ENCODE measurements at places on chromosomes 3 and 15.

DNA sequence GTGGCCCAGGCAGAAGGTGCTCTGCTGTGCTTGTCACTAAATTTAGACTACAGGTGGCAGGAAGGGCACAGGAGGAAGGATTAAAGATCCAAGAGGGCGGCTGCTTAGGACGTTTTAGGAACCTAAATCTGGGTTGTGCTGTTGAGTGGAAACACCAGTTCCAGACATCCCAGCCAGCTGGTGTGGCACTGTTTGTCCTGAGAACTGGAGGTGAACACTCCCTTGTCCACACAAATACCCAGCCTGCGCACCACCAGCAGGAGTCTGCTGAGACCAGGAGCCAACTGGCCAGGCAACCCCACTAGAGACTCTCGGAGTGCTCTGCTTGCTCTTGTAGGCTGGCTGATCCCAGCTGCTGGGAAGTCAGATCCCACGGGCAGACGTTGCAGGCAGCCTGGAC, 30.3 kb upstream of the UACA start:
- no peak for DNase-seq

GRCh38 chr3:133089906-133090485, 51.8 kb downstream of the TMEM108 start:
- DNase-seq, result no peak

- no peak for DNase-seq
These were observed 60.0 kb downstream of the RPL22L1 start for GRCh38 chr3:170809975-170810357.

GRCh38 chr15:52255008-52255407, 40.6 kb downstream of the MYO5C start:
- DNase-seq, result no peak

- DNase-seq, result no peak
These were observed 80.9 kb upstream of the SOX2 start for GRCh38 chr3:181630853-181631252.

GRCh38 chr3:154184582-154184981, 63.4 kb downstream of the ARHGEF26 start:
- DNase-seq, result no peak

DNA sequence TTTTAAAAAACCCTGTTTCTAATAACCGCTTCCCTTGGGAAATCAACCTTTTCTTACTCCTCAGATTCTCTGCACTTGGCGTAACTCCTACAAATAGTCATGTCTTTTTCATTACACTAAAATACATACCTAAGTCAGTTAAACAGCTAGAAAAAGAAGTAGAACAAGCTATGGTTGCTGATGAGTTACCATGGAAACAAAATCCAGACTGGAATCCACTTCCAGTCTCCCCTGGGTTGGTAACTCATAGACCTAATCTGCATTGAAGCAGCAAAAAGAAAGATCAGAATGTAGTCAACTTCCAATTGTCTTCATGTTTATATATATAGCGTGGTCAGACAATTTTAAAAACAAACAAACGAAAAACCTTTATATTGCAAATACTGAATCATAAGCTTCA, 260.8 kb upstream of the LRRN1 start:
- no peak for DNase-seq

DNA sequence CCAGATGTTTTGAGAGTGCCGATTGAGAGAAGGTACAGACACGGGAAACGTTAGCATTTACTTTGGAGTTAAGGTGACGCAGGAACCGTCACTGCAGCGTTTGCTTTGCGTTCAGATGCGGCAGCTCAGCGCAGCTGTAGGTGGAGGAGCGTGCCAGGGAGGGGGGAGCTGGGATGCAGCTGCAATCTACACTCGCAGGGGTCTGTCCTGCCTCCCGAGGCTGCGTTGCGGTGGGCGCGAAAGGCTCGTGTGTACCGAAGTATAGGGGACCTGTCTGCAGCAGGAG, 425 bp upstream of the FYTTD1 start:
- DNase-seq, result no peak

DNA sequence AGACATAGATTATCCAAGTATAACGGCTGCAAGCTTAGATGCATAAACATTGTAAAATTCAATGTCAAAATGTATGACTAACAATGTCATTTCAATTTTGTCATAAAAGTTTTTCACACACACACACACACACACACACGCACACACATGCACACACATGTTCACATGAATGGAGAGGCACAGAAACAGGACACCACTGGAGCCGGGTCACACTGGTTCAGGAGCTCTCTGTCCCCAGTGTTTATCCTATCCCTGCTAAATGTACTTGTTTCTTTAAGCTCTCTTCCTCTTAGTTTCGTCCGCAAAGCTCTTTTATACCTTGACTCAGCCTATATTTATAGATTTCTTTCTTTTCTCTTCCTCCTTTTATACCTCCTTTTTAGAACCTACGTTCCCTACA, 249.9 kb downstream of the CADPS start:
- DNase-seq, result no peak

- no peak for DNase-seq
These were observed 401.9 kb upstream of the IL12A start for GRCh38 chr3:159586571-159587202.

DNA sequence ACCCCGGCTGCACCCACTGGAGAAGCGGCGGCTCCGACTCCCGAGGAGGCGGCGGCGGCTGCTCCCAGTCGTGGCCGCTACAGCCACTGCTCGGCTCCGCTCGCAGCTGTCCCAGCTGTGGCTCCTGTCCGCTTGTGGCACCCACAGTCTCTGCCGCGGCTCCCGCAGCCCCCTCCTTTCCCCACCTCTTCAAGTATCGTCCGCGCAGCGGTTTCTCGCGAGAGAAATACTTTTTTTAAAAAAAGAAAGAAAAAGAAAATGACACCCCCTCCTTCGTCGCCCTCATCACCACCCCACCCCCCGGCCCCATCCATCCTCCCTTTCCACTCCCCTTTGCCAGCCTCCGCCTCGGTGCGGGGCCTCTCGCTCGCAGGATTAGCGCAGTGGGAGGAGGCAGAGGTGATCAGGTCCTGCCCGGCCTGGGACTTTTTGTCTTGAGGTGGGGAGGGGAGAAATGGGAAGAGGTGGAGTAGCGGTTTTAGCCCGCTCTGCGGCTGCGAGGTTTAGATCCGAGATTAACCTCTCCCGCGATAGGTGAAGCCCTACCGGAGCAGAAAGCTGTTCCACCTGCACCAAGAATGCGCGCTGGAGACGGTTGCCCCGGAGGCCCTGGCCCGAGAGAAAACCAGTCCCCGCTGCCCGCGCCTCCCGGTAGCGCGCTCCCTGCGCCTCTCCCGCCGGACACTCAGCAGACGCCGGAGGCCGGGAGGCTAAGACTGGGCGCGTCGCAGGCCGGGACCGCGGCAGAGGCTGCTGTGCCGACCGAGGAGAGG, at the start of gene FBN1:
FBN1 (minus strand) TSS at position 152 of the 773 bp plus-strand sequence. CDS start 940 bp downstream, outside the sequence.
- DNase-seq, result no peak

GRCh38 chr3:21879184-21879886, 128.3 kb upstream of the ZNF385D start:
- no peak for DNase-seq

GRCh38 chr3:73848173-73848906, 223.6 kb upstream of the PDZRN3 start:
- DNase-seq, result no peak

DNA sequence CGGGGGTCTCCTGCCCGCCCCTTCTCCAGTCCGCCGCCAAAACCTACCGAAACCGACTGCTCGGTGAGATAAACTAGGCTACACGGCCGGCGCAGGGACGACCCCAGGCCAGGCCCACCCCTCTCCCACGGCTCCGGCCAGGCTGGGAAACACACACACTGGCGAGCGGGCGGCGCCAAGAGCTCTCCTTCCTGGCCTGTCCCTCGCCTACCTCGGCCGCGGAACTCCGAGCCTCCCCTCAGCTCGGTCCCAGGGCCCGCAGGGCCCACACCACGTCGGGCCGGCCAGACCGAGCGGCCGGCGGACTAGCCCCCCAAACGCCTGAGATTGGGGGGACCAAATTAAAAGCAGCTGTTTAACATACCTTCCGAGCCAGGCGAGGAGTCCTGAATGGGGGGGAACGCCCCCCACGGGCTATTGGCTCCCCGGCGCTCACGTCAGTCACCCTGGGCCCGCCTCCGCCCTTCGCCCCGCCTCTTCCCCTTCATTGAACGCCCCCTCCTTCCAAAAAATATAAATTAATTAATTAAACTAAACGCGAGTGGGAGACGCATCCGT, 4.0 kb upstream of the SIN3A start:
- peak; percentile 49 for DNase-seq

DNA sequence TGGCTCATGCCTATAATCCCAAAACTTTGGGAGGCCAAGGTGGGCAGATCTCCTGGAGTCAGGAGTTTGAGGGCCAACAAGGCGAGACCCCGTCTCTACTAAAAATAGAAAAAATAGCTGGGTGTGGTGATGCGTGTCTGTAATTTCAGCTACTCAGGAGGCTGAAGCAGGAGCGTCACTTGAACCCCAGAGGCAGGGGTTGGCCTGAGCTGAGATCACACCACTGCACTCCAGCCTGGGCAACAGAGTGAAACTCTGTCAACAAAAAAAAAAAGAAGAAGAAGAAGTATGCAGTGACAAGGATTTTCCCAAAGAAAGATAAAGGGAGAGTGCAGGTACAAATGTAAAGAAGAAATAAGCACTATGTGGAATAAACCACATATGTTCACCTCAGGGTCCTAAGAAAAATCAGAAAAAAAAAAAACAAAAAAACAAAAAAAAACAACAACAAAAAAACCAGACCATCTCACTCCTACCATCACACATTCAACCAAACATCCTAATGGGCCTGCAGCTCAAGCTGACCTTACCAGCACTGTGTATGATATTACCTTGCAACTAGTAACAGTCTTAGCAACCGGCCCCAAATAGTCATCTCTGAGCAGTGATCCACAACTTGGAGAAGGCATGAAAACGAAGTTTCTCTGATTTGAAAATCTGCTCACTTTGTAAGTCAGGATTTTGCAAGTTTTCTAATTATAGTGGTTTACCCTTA, 296.7 kb upstream of the PROK2 start:
- DNase-seq, result no peak

DNA sequence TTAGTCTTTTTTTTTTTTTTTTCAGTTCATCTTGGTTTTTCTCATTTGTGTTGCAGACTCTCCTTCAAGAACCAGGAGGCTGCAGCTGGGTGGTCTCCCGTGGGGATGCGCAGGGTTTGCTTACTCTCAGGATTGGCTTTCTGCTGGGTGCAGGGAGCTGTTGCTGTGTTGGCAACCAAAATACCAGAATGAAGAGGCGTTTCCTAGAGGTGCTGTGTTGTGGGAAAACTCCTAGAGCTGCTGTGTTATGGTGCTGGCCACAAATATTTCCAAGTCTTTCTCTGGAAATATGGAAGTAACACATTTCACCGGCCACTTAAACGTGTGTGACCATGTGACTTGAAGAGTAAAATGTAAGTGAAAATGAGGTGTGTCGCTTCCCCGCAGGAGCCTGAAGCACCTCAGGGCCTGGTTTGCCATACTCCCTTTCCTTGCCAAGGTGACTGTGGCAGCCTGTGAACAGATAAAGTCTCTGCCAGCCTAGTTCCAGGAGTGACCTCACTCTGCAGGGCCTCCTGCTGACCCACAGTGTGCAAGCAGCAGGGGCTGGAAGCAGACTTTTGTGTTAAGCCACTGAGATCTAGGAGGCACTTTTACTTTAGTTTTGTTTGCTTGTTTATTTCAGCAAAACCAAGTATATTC, 258.9 kb downstream of the ADAMTS17 start:
- no peak for DNase-seq

DNA sequence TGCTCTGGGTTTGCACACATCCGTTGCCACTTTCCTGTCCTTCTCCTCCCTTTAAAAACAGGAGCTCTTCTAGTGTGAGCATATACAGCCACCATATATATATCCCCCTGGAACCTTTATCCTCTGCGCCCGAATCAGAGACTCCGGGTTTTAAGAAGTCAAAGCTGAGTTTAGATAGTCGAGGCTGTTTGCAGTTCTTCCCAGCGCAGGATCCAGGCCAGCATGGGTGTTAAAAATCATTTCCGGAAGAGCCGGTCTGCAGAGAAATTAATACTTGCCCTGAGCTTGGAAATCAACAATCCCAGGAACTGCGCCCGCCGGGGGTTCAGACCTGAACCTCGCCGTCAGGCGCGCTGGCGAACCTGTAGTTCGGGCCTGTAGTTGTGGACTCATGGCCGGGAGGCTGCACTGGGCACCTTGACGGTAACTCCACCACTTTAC, 2.3 kb downstream of the SHOX2 start:
- DNase-seq, result no peak

- no peak for DNase-seq
These were observed 111.5 kb downstream of the ERC2 start for GRCh38 chr3:56356808-56357207.

DNA sequence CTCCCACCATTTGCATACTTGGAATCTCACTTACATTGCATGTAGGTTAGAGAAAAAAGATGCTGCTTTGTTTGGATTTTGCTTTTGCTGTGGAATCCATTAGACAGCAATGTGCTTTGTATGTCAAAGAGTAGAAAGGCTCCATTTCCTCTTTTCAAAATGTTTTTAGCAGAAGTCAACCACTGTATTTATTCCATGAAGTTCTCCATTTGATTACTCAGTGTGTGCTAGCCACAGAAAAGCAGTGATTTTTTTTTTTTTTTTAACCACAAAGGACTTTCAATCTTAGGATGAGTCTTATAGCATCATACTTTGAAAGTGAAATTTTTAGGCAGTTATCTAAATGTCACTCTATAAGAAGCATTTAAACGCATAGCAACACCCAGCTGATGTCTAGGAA, 285.0 kb upstream of the ADAMTS9 start:
- DNase-seq, result no peak

GRCh38 chr3:148226246-148226645, 471.5 kb upstream of the AGTR1 start:
- no peak for DNase-seq

- no peak for DNase-seq
These were observed 6.3 kb upstream of the KIF23 start for GRCh38 chr15:69407719-69408400.

GRCh38 chr3:73214846-73215245, 153.4 kb downstream of the EBLN2 start:
- DNase-seq, result no peak

GRCh38 chr3:73332558-73332957, 271.1 kb downstream of the EBLN2 start:
- DNase-seq, result no peak

GRCh38 chr15:75100679-75101078, 77.3 kb downstream of the PPCDC start:
- no peak for DNase-seq

DNA sequence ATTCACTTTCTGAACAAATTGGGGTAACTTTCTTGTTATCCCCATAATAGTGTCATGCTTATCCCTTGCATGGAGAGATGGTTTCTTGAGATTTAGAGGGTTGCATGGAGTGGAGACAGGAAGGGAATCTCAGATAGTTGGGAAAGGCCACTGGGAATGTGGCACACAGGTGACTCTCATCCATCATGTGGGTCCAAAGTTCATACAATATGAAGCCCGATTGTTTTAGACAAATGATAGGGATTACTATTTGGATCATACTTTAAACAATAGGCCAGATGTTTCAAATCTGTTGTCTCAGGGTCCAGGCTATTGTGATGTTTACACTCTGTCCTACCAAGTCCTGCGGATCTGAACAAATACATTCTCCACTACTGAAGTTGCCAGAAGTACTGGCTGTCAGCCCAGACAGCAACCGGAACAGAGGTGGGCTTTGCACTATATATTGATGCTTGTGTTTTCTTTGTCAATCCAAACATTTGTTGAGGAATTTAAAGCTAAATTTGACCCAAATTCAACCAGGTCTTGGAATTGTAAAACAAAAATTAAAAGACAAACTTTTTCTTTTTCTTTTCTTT, 39.2 kb upstream of the NMNAT3 start:
- DNase-seq, result no peak

- DNase-seq, result no peak
These were observed 31.8 kb downstream of the ADAMTS17 start for GRCh38 chr15:100310041-100310405.

GRCh38 chr15:51048308-51048707, 46.4 kb downstream of the TNFAIP8L3 start:
- DNase-seq, result peak; percentile 22

GRCh38 chr3:63390710-63391230, 112.7 kb downstream of the SYNPR start:
- no peak for DNase-seq

Measured in GDM1 (cell line).